ENCODE measurements at places on chromosomes 11 and 22. TPM values are rescaled to one million over a fixed set of nuclear protein-coding genes. Genes with fewer than 3 reads are reported as not detected.

DNA sequence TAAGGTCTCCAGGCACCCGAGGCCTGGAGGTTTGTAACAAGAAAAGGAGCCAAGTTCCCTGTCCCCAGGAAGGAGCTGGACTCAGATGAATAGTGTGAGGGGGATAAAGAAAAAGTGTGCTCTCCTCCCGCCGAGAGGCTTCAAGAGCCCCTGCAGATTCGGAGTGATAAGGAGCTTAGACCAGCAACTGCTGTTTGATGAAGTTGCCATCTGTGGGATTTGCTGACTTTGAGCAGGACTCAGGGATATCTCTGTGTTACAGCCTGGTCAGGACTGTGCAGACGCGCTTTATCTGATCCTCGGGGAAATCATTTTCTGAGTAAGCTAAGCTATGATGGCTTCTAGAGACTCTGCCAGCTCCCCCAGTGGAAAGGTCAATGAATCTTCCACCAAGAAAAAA lies 1017.0 kb downstream of the TBC1D22A start:
- no peaks in the 10 kb centered on the region for H3K4me1 ChIP-seq
- no peak for DNase-seq
- H3K36me3 ChIP-seq = no peaks in the 10 kb centered on the region
- no peaks in the 10 kb centered on the region for H3K27me3 ChIP-seq
- no peak overlapping the region for H3K4me3 ChIP-seq

DNA sequence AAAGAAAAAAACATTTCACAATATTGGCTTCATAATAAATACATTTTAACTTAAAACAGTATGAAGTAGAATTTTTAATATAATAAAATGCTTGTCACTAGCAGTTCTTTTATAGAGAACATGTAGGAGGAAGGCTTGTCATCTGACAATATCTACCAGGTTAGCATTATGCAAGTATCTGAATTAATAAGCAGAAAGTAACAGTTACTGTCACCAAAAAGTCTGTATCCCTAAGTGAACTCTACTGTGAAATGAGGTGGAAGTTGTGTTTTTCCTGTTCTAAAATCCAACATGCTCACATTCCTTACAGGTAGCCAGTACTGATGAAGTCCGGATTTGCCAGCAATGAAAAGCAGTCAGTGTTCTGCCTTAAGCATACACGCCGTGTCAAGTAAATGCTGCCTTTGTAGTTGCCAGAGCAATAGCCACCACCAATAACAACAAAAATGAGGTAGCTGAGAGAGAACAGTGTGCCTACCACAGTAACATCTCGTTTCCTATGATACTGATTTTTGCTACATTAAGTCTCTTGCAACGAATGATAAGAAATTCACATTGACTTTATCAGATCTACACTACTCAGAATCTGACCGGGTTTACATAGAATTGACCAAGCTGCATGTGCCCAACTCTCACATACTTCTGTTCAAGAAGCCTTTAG lies 95.5 kb downstream of the SIK3 start:
- no peak overlapping the region for H3K27ac ChIP-seq
- no peaks in the 10 kb centered on the region for H3K27me3 ChIP-seq
- H3K4me3 ChIP-seq = no peak overlapping the region
- no peak for DNase-seq
- H3K36me3 ChIP-seq = no peaks in the 10 kb centered on the region

GRCh38 chr11:66157182-66157864 lies 87.3 kb downstream of the PACS1 start:
- H3K36me3 ChIP-seq = no peaks in the 10 kb centered on the region
- no peak overlapping the region for H3K4me3 ChIP-seq
- no peak overlapping the region for H3K27ac ChIP-seq
- no peaks in the 10 kb centered on the region for H3K4me1 ChIP-seq
- no peaks in the 10 kb centered on the region for H3K27me3 ChIP-seq

- no peaks in the 10 kb centered on the region for H3K4me1 ChIP-seq
- H3K4me3 ChIP-seq = no peak overlapping the region
- no peak overlapping the region for H3K27ac ChIP-seq
- H3K27me3 ChIP-seq = no peaks in the 10 kb centered on the region
- no peak for DNase-seq
- H3K36me3 ChIP-seq = no peaks in the 10 kb centered on the region
Observed at GRCh38 chr11:131561501-131561900, 191.1 kb downstream of the NTM start.

GRCh38 chr11:22473586-22473985 lies 135.4 kb downstream of the SLC17A6 start:
- no peak for DNase-seq
- H3K36me3 ChIP-seq = no peaks in the 10 kb centered on the region
- H3K27me3 ChIP-seq = no peaks in the 10 kb centered on the region

- no peaks in the 10 kb centered on the region for H3K27me3 ChIP-seq
- DNase-seq = no peak
- no peaks in the 10 kb centered on the region for H3K36me3 ChIP-seq
- no peaks in the 10 kb centered on the region for H3K4me1 ChIP-seq
- H3K27ac ChIP-seq = no peak overlapping the region
Observed at GRCh38 chr11:12606597-12606996, 67.6 kb upstream of the TEAD1 start.

DNA sequence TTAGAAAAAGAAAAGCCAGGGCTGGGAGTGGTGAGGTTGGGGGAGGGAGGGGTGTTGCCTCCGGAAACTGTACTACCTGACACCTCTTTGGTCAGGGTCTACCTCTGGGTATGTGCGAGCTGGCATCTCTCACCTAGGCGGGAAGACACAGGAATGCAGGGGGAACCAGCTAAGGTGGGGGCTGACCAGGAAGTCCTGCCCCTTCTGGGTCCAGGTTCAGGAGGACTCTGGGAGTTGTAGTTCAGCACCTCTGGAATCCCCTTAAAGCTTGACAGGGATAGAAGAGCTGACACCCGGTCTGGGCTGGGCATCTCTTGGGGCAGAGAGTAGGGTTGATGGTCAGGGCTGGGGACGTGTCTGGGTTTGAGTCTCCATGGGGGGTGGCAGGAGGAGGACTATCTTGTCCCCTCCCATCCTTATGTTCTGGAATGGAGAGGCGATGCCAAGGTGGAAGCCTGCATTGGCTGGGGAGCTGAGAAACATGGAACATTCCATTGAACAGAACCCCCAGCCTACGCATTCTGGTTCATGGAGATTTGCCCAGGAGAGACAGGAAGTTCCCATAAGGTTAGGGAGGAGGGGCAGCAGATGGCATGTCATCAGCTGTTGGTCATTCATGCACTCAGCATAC lies 2.1 kb upstream of the KIAA1671 start:
- no peak for DNase-seq
- no peaks in the 10 kb centered on the region for H3K36me3 ChIP-seq
- peaks cover 21% of the 10 kb centered on the region for H3K4me1 ChIP-seq
- no peak overlapping the region for H3K27ac ChIP-seq
- no peaks in the 10 kb centered on the region for H3K27me3 ChIP-seq
- no peak overlapping the region for H3K4me3 ChIP-seq

RAB39A gene
- total RNA-seq = 1.9 TPM

OR8D1 gene
- total RNA-seq = not detected

CFL1 gene
- total RNA-seq = 570 TPM

Measured in testis (tissue), 5 donors.